ENCODE measurements at places on chromosomes 16 and 17.

DNA sequence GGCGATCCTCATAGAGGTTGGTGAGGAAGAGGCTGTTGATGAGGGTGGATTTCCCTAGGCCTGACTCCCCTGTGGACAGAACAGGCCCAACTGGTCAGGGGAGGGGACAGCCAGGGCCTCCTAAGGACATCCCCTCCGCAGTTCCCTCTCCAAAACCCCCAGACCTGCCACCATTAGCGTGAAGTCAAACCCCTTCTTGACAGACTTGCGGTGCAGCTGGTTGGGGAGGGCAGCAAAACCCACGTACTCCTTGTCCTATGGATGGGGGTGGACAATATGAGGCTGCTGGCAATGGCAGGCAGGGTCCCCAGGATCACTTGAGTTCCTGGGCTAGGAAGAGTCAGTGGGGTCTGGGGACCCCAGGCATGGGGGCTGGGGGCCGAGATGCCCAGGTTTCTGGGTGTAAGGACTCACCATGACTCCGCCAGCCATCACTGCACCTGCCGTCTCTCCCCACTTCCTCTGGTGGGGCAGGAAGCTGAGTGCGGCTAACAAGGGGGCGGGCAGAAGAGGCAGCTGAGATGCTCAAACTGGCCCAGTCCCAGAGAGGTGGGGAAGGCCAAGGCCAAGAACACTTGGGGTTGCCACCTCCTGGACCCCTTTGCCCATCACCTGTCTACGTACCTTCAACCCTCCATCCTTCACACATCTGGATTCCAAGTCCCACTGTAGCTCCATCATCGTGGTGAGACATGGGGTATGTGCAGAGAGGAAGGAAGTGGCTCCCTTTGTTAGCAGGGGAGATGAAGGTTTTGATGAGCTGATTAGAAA is at the start of gene SEPTIN1:
SEPTIN1 (minus strand) TSS at position 451 of the 771 bp plus-strand sequence; CDS start at position 432, 19 bp downstream.
- DNase-seq = peak; percentile 79

GRCh38 chr16:25493136-25493811 is 198.5 kb upstream of the HS3ST4 start:
- DNase-seq = no peak

- no peak for DNase-seq
Observed at GRCh38 chr17:61235827-61236197, 163.8 kb upstream of the TBX2 start.

- DNase-seq = no peak
Observed at GRCh38 chr17:2263183-2264066, 40.2 kb downstream of the SMG6 start.

GRCh38 chr16:87271256-87271655 is 45.9 kb downstream of the C16orf95 start:
- DNase-seq = no peak

GRCh38 chr17:10463402-10463801 is 6.0 kb downstream of the MYH4 start:
- no peak for DNase-seq

DNA sequence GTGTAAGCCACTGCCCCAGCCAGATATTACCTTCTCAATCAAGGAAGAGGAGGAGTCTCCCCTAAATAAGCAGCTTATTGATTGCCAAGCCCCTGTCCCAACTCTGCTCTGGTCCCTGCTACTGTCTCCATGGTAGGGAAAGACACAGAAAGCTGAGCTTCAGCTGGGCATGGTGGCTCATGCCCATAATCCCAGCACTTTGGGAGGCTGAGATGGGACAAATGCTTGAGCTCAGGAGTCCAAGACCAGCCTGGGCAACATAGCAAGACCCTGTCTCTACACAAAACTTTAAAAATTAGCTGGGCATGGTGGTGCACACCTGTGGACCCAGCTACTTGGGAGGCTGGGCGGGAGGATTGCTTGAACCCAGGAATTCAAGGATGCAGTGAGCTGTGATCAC is 6.6 kb downstream of the JUP start:
- DNase-seq = no peak

DNA sequence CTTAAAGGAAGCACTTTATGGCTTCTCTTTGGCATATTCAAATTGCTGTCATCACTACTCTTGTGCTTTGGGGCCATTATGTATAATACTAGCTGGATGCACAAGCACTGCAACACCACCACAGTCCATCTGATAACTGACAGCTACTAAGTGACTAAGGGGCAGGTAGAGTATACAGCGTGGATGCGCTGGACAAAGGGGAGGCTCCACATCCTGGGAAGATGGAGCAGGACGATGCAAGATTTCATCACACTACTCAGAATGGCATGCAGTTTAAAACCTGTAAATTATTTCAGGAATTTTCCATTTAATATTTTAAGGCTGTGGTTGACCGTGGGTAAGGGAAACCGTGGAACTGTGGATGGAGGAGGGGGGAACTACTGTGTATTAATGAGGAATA is 25.0 kb downstream of the MPRIP start:
- no peak for DNase-seq

DNA sequence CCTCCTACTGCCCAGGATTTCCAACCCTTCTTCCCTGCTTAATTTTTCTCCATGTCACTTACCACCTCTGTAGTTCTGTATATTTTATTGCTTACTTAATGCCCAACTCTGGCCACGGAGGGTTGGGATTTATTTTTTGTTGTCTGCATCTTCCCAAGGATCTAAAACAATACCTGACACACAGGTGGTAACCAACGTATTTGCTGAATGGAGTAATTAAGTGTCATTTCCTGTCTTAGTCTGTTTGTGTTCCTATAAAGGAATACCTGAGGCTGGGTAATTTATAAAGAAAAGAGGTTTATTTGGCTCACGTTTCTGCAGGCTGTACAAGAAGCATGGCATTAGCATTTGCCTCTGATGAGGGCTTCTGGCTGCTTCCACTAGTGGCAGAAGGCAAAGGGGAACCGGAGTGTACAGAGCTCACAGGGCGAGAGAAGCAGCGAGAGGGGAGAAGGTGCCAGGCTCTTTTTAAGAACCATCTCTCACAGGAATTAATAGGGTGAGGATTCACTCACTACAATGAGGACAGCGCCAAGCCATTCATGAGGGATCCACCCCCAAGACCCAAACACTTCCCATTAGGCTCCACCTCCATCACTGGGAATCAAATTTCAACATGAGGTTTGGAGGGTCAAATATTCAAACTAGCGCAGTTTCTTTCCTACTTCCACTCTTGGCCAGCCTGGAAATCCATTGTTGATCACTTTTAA is 44.8 kb downstream of the ERN1 start:
- DNase-seq = no peak

GRCh38 chr17:17815436-17816200 is 21.2 kb downstream of the SREBF1 start:
- DNase-seq = no peak

- DNase-seq = no peak
Observed at GRCh38 chr16:28558456-28558855, 4.7 kb downstream of the SGF29 start.

GRCh38 chr16:81987706-81988105 is 23.6 kb downstream of the SDR42E1 start:
- DNase-seq = no peak

GRCh38 chr17:67819722-67820121 is 5.6 kb upstream of the BPTF start:
- no peak for DNase-seq

GRCh38 chr16:46899443-46900143 is 15.4 kb downstream of the GPT2 start:
- no peak for DNase-seq

DNA sequence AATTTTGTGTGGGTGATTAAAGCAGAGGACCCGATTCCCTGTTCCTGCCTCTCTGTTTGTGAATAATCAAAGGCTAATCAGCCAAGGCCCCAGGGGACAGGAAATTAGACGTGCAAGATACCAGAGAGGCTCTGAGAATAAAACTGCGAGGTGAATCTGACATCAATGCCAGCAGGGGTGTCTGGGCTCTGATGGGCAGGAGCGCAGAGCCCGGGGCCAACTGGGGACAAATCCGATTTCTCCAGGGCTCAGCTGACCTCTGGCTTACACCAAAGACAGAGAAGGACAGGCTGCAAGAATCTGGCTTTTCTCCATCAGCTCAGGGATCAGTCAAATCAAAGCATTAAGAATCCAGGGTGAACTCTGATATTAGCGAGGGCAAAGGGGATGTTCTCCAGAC is 174.3 kb downstream of the XYLT1 start:
- no peak for DNase-seq

DNA sequence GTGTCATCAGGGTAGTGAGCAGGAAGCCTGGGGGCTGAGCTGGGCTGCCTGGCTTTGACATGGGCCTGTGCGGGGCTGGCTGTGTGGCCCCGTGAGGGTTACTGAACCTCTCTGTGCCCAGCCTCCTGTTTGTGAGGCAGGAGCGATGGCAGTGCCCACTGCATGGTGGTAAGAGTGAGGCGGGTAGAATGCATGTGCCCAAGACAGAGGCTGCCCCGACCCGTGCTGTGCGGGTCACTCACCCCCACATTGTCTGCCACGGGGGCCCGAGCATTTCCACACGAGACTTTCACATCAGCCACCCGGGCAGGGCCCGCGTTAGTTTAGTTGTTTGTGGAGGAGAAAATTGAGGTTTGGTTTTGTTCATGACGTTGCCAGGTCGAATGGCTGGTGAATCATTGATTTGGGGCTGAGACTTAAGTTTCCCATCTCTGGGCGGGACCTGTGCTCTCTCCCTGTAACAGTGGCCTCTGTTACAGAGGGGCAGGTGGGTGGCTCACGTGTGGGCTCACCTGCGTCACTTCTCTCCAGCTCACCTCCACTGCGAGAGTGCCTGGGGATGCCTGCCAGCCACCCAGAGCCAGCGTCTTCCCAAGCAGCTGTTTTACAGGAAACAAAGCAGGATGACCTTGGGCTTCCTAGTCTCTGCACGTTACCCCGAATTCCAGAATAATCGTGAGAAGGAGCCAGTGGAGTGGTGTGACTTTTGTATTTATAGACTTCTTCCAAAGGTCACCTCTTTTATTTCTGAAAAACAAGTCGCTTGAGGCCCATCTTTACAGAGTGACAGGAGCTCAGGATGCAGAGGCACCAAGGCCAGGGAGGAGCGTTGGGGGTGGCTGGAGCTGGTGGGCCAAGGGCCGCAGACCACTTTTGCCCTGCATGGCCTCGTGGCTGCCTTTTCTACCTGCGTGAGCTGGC is 150.6 kb downstream of the RPTOR start:
- DNase-seq = peak; percentile 13

DNA sequence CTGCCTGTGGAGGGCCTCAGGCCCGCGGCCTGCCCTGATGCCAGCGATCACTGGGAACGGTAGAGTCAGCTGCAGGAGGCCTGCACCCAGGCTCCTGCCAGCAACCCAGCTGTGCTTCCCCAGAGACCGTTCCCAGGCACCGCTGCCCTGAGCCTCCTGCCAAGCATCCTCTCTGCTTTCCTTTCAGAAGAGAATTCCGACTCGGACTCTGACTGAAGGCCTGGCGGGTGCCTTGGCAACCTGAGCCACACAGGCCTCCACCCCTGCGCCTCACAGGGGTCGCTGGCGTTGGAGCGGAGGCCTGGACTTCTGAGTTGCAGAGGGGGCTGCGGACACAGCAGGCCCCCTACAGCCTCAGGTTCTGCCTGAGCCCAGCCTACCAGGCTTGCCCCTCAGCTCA is 7.9 kb downstream of the CMTM3 start:
- no peak for DNase-seq

DNA sequence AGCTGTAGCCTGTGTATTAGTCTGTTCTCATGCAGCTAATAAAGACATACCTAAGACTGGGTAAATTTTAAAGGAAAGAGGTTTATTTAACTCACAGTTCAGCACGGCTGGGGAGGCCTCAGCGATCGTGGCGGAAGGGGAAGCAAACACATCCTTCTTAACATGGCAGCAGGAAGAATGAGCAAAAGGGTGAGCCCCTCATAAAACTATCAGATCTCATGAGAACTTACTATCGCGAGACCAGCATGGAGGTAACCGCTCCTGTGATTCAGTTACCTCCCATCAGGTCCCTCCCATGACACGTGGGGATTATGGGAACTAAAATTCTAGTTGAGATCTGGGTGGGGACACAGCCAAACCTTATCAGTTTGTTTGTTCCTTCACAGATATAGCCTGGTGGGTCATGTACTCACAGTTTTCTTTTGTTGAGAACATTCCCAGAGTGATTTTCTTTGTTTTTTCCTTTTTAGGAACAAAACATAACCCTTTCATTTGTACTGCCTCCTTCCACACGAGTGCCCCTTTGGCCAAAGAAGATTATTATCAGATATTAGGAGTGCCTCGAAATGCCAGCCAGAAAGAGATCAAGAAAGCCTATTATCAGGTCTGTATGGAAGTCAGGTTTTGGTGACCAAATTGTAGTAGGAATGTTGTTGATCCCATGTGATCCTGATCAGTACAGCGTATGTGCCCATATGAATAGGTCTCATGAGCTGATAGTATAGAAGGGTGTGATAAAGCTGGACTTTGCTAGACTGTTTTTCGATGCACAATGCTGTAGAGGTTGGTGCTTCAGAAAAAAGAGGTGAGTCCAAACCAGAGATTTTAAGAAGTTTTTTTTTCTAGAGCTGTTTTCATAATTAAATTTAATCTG is 8.5 kb downstream of the DNAJA3 start:
- DNase-seq = no peak

- DNase-seq = no peak
Observed at GRCh38 chr16:52770828-52771227, 223.9 kb upstream of the TOX3 start.

DNA sequence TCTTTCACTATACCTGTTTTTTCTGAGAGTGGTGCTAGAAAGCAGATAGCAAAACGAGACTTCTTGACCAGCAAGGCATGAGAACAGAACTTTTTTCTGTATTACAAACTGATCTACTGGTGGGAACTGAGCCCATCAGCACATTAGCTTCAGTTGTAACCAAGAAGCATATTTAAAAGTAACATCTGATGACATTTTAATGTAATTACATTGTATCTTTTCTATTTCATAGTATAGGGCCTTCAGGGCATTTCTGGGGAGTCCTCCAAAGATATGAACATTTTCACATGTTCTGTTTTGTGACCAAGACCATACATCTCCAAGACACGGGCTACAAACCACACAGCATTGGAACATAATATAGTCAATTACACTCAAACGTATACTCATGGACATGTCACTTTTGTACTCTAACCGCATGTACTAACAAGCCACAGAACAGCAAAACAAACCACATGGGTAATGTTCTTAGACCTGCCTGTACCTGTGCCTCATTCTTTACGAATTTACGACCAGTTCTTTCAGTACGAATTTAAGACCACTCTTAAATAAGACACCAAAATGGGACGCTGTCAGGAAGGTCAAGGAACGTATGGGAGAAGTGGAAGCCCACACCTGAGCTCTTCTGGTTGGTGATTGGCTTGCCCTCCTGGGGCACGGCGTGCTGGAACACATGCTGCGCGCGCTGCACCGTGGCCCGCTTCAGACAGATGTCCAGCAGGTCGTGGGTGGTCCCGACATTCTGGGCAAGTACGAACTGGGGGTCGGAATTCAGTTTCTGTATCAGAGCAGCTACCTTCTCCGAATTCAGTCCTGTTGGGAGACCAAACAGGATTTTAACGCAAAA is 825 bp downstream of the BLMH start:
- DNase-seq = peak; percentile 40
